ENCODE measurements at places on chromosomes 1 and 21. TPM values are rescaled to one million over a fixed set of nuclear protein-coding genes. Genes with fewer than 3 reads are reported as not detected.

The TAF12 gene
- total RNA-seq, result 14.5 TPM

The INAVA gene
- total RNA-seq, result 167 TPM

The SMIM1 gene
- 2.4 TPM for total RNA-seq

The SEMA4A gene
- total RNA-seq, result 5.6 TPM

GRCh38 chr1:86104606-86105532 is 51.7 kb downstream of the COL24A1 start:
- peak; percentile 53 for DNase-seq
- H3K27me3 ChIP-seq, result no peaks in the 10 kb centered on the region
- no peaks in the 10 kb centered on the region for H3K4me1 ChIP-seq

- no peaks in the 10 kb centered on the region for H3K4me1 ChIP-seq
- DNase-seq, result no peak
- H3K4me3 ChIP-seq, result no peak overlapping the region
Observed at GRCh38 chr1:221025956-221026355, 146.7 kb downstream of the HLX start.

DNA sequence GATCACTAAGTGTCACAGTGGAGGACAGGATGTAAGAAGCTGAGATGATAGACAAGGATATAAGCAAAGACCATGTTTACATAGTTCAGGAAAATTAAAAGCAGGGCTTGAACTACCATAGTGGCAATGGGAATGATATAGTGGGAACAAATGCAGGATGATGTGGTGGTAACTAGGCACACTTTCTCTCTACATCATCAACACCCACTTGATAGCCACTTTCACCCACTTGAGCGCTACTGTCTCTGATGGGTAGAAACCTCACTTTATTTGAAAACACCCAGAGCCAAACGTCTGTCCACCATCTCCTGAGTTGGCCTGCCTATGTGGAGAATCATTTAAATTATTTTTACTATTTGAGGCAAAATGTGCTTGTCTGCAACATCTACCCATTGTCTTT is 305.0 kb upstream of the ST6GALNAC5 start:
- no peaks in the 10 kb centered on the region for H3K4me1 ChIP-seq
- no peaks in the 10 kb centered on the region for H3K27me3 ChIP-seq
- no peak overlapping the region for H3K4me3 ChIP-seq

GRCh38 chr1:226956942-226957713 is 17.0 kb downstream of the COQ8A start:
- H3K4me3 ChIP-seq, result no peak overlapping the region
- no peaks in the 10 kb centered on the region for H3K36me3 ChIP-seq
- H3K27me3 ChIP-seq, result no peaks in the 10 kb centered on the region
